ENCODE measurements at places on chromosomes 16 and 17.

DNA sequence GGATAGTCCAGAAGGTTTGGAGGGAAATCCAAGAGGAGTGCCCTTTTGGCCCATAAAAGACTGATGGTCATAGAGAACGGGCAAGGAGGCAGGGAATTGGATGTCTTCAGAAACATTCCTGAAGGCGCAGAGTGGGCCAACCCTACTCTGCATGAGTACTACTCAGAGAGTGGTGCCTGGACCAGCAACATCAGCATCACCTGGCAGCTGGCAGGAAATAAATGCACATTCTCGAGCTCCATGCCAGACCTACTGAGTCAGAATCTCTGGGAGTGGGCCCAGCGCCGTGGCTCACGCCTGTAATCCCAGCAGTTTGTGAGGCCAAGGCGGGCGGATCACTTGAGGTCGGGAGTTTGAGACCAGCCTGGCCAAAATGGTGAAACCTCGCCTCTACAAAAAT lies 27.1 kb upstream of the SLC39A11 start:
- no peak for DNase-seq

- DNase-seq = no peak
These were observed 10.6 kb upstream of the ARL6IP1 start for GRCh38 chr16:18811925-18812324.

- no peak for DNase-seq
These were observed 23.1 kb upstream of the BAHCC1 start for GRCh38 chr17:81371910-81372760.

DNA sequence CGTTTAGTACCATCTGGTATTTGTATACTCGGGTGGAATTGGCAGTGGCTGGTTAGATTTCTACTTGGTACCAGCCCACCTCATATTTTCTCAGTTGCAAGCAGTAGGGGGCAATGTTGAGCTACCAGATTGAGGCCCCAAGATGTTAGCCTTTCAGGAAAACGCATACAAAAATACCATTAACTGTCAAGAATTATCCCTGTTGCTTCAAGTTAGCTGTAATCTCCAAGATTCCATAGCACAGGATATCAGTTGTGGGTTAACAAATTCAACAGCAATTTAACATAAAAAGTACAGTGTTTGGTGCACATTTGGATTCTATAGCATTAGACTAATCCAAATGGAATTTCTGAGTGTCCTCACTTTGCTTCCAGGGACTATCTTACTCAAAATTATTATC lies 188.2 kb downstream of the FTO start:
- DNase-seq = peak; percentile 12

- DNase-seq = no peak
These were observed 395.0 kb upstream of the SOX9 start for GRCh38 chr17:71725811-71726210.

DNA sequence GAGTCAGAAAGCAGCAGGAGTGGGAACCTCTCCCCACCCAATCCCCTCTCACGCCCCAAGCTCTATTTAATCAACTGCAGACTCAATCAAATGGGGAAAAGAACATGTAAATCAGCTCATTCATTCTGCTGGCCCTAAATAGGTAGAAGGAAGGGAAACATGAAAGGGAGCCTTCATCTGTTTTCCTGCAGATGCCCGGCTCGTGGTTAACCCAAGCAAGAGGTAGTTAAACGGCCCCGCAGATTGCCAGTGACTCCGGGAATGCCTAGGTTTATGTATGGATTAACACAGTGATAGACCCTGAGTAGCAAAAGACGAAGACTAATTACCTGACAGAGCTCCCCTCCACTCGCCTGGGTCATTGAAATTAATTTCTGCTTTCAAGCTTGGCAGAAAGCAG lies 542.0 kb downstream of the WWOX start:
- no peak for DNase-seq

- DNase-seq = no peak
These were observed 42.3 kb downstream of the SCPEP1 start for GRCh38 chr17:57020208-57020607.

- DNase-seq = no peak
These were observed 34.2 kb upstream of the ACSM2B start for GRCh38 chr16:20610211-20610891.

DNA sequence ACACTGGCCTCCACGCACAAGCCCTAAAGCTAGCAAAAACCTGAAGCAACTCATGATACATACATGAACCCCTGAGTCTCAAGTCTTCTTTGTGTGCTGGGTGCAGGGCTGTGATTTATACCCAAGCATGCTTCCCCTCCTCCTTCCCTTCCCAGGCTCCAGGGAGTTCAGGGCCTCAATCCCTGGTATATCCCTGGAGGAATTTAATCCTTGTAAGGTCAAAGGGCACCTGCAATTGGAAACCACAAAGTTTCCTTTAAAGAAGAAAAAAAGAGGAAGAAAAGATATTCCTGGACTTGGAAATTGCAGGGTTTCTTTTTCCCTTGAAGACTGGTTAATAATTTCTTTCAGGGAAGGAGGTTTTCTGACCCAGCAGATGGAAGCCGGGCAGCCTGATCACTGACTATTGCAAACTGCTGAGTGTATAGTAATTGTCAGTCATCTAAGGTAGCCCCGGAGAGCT lies 182.3 kb downstream of the AATF start:
- no peak for DNase-seq

- peak; percentile 94 for DNase-seq
These were observed 23.2 kb downstream of the MAP3K14 start for GRCh38 chr17:45293413-45294211.

DNA sequence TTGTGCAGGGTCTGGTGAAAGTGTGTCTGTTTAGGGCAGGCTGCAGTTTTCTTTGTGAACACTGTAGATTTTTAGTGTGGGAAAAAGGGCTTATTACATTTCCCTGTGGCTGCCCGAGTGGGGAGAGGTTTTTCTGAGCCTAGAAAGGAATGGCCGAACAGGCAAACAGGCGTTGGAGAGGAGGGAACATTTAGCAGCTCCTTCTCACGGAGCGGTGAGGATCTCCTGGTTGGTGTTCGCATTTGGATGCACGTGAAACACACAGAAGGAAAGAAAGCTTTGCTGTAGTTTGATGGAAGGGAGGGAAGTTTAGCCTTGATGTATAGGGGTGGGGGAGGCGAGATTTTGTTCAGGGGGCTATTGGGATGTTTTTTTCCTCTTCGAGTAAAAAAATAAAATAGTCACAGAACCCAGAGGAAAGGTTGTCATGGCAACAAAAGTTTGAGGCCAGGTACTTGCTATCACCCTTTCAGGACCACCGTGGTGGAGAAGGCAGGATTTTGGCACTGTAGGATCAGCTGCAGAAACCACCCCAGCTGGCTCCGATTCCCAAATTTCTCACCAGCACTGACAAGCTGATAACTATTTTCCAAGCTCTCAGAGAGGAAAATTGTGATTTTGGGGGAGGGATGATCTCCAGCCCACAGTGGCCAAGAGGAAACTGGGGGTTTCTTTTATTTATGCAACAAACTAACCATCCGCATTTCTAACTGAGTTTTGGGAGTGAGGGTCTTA lies 3.5 kb downstream of the GSG1L start:
- DNase-seq = no peak

GRCh38 chr16:896261-897199 lies 74.3 kb downstream of the LMF1 start:
- no peak for DNase-seq

- no peak for DNase-seq
These were observed 14.3 kb downstream of the SNX29 start for GRCh38 chr16:11990702-11991390.

DNA sequence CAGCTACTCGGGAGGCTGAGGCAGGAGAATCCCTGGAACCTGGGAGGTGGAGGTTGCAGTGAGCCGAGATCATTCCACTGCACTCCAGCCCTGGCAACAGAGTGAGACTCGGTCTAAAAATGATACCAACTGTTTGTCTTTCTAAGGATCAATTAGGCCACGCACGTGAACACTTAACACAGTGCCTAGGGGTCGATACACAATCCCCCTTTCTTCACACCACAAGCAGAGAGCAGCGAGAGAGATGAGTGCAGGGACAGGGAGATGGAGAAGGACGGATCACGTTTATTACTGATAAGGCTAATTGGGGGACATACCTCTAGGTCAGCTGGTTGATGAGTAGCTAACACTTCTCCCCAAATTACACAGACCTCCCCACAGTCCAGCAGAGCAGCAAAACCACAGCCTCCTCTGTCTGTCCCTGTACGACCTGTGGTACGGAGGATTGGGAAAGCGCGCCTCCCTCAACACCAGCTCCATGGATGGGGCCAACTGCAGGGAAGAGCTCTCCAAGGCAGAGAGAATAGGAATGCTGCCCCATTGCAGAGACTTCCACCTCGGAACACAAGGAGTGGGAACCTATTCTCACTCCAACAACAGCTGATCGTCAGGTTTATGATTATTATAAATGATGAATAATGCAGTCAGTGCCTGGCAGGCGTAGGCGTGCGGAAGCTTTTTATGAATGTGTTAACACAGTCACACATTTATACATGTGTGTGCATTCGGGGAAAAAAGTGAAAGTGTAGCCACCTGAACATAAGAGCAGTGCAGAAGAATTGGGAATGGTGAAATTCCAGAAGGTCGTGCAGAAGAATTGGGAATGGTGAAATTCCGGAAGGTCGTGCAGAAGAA lies 155.1 kb downstream of the C16orf95 start:
- no peak for DNase-seq

GRCh38 chr17:55314061-55314783 lies 49.5 kb downstream of the HLF start:
- DNase-seq = no peak

DNA sequence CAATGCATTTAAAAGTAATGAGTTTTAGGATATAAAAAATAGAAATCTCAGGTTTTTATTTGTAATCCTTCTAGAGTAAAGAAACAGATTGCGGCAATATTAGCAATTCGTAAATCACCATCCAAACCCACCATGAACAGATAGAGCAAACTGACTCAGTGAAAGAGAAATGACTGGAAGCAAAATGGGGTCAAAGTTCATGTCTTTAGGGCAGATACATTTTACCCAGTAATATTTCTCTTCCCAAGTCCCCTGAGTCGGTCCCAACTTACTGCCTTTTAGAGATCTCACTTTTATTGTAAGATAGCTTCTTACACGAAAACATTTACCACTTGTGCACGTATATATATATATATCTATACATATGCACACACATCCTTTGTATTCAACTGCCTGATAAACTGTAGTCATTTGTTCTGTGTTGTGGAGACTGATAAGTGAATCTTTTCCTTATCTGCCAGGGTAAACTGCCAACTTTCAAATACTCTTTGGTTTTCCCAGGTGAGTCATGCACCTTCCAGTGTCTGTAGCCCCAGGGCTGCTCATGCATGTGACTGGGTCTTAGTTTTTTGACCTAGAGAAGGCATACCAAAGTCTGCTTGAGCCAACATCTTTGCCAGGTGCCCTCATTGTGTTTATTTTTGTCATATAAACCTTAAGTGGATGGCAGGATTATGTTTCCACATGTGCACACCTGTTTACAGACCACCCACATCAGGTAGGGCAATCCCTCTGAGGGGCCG lies 7.8 kb upstream of the IRF8 start:
- no peak for DNase-seq

DNA sequence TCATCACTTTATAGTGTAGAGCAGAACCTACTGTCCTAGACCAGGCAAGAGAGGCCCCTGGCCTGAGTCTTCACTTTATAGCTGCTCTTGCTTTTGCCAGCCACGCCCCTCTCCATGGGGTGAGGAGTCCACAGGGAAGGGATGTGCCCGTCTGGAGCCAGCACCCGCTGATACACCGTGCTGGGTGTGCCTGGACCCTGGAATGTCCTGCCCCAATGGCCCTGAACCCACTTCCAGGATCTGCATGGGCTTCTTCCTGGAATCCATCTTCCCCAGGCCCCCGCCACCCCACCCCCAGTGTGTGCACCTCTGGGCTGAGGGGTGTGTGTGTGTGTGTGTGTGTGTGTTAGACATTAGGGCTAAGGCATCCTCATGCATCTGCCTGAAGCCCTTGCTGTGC lies 44.9 kb downstream of the MEOX1 start:
- DNase-seq = no peak

DNA sequence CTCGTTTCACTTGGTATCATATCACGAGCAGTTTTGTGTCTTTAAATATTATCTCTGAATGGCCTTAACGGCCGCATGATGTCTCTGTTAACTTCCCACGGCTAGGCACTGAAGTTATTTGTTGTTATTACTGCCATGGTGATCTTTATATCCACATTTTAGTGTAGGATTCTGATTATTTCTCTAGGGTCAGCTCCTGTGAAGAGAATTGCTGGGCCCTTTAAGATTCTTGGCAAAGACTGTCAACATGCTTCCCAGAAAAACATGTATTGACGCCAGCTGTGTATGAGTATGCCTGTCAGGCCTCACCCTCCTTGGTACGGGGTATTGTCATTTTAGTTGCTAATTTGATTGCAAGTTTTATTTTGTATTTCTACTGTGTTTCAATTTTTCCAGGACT lies 263.5 kb downstream of the SNX29 start:
- DNase-seq = no peak

GRCh38 chr17:41184480-41184961 lies at the start of gene KRTAP4-1:
KRTAP4-1 (minus strand) TSS chr17:41184911; CDS start chr17:41184854, 57 bp downstream.
- no peak for DNase-seq

DNA sequence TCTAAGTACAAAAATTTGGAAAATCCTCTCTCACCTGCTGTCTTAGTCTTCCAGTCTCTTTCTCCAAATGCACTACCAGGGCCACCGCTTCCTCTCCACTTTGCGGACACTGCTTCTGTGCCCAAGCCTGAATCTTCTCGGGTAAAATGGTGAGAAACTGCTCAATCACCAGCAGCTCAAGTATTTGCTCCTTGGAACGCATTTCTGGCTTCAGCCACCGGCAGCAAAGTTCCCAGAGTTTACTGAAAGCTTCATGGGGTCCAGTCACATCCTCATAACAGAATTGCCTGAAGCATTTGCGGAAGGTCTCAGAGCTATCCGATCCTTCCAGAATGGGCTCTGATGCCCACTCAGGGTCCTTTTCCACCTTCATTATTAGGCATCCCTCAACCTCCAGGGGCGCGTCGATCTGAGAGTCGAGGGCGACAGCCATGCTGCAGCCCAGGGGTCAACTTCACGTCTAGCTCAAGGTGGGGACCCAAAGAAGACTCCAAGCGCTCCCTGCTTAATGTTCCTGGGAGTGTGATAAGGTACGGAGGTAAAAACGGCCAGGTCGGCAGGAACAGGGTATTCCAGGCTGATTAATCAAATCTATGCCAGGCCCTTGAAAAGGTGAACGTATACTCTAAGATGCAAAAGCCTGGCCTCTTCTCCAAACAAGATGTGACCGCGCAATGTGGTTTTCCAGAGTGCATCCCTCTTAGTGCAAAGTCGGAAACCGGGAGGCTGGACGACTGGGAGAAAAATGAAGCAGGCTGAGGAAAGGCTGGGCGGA lies 763 bp downstream of the ZKSCAN2 start:
- no peak for DNase-seq

- no peak for DNase-seq
These were observed 36.9 kb downstream of the LGALS9 start for GRCh38 chr17:27667656-27668487.

GRCh38 chr17:34006126-34006525 lies 249.0 kb upstream of the CCL2 start:
- DNase-seq = no peak

GRCh38 chr16:57133031-57133430 lies 40.6 kb downstream of the CPNE2 start:
- no peak for DNase-seq

DNA sequence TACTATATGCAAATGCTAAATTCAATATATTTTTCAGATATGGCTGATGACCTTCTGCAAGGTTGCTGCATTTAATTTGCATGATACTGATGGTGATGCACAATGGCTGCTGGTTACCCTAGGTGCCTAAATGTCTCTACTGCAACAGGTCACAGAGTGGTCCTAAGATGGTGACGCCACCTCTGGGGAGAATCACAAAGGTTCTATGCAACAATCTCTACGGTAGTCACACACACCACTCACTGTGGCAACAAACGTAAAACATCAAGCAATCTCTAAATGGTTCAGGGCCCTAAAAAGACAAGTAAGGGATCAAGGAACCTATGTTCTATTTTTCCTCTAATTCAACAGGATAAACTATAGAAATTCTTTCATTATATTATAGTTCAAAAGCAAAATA lies 293.3 kb downstream of the CEP112 start:
- no peak for DNase-seq
